ENCODE measurements at places on chromosomes 1 and 21.
A peak's percentile ranks its signal among the peaks of the same experiment; 100 is the strongest.

- DNase-seq: peak; percentile 38
- H3K27me3 ChIP-seq: no peaks in the 10 kb centered on the region
- no peaks in the 10 kb centered on the region for H3K36me3 ChIP-seq
- peak overlapping the region; percentile 85 for H3K27ac ChIP-seq
Measured at GRCh38 chr1:94883691-94884090, 43.2 kb downstream of the CNN3 start.

GRCh38 chr21:34223376-34223775, 140.4 kb upstream of the KCNE2 start:
- H3K27me3 ChIP-seq: no peaks in the 10 kb centered on the region
- no peak for DNase-seq
- H3K4me3 ChIP-seq: no peak overlapping the region
- no peaks in the 10 kb centered on the region for H3K36me3 ChIP-seq

DNA sequence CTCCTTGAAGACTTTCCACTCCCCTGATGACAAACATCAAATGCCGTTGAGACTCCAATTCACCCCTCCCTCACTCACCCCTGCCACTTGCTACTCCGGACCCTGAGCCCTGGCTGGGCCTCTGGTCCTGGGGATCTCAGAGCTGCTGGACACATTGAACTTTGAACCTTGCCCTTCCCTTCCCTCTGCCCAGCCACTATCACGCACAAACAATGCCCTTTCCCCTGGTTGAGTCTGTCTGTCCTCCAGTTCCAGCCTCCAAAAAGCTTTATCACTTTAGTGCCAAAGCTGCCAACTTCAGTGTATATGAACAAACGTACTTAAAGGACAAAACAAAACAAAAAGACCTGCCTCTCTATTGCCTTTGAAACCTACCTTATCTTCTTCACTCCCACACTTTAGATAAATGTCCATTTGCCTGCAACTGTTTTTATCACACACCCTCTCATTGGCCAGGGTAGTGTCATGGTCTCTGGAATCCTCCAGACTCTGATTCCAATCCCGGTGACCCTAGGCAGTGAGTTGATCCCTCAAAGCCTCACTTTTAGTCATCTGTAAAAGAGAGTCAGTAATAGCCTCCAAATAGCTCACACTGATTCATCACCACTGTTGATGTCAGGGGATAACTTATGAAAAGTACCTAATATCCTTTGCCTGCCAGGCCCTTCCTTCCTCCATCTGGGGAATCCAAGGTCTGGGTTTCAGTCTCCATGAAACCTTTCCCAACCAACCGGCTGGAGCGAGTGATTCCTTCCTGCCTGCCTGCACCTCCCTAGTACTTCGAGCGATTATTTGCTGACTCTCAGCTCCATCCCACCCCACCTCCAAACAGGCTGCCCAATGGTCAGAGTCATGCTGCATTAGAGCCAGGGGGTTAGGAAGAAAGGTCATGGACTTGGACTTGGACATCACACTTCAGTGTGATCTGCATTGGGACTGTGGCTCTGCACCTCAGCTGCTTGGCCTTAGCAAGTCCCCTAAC, 15.9 kb upstream of the SPOCD1 start:
- no peak overlapping the region for H3K27ac ChIP-seq
- no peaks in the 10 kb centered on the region for H3K4me1 ChIP-seq
- H3K4me3 ChIP-seq: no peak overlapping the region
- no peaks in the 10 kb centered on the region for H3K27me3 ChIP-seq

- no peak for DNase-seq
- H3K27ac ChIP-seq: no peak overlapping the region
- no peak overlapping the region for H3K4me3 ChIP-seq
- H3K27me3 ChIP-seq: no peaks in the 10 kb centered on the region
- no peaks in the 10 kb centered on the region for H3K4me1 ChIP-seq
Measured at GRCh38 chr1:184531296-184531695, 144.5 kb downstream of the C1orf21 start.

GRCh38 chr1:20993716-20994575, 182.8 kb downstream of the EIF4G3 start:
- H3K27ac ChIP-seq: no peak overlapping the region
- H3K36me3 ChIP-seq: no peaks in the 10 kb centered on the region
- no peaks in the 10 kb centered on the region for H3K4me1 ChIP-seq
- no peaks in the 10 kb centered on the region for H3K27me3 ChIP-seq
- H3K4me3 ChIP-seq: no peak overlapping the region

DNA sequence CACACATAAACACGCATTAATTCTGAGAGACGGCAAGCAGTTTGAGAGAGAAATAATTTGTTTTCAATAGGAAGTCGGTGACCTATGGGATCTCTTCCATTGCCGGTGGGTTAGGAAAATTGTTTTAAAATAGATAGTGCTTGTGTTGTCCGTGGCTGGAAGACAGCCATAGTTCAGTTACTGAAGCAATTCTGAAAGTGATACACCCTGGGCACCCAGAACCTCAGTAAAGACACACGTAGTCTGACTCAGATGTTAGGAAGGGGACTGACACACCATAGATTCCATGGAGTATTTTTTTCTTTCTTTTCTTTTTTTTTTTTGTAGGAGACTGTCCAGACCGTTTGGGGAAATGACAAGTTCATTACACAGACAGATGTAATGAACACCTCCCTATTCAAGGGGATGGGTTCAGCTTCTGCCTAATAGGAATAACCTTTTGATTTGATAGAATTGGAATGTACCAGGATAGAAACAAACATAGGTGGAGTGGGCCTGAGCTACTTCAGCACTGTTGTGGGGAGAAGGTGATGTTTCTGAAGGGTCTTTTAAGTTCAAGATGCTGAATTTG, 1.6 kb downstream of the C1orf21 start:
- DNase-seq: no peak
- H3K4me3 ChIP-seq: peak overlapping the region; percentile 98
- no peaks in the 10 kb centered on the region for H3K27me3 ChIP-seq
- H3K4me1 ChIP-seq: no peaks in the 10 kb centered on the region
- no peaks in the 10 kb centered on the region for H3K36me3 ChIP-seq
- peak overlapping the region; percentile 93 for H3K27ac ChIP-seq

GRCh38 chr1:165114889-165115285, 241.6 kb downstream of the LMX1A start:
- H3K27ac ChIP-seq: no peak overlapping the region
- H3K36me3 ChIP-seq: no peaks in the 10 kb centered on the region
- no peaks in the 10 kb centered on the region for H3K27me3 ChIP-seq
- H3K4me3 ChIP-seq: no peak overlapping the region
- H3K4me1 ChIP-seq: no peaks in the 10 kb centered on the region

GRCh38 chr1:222168621-222169020, 379.3 kb downstream of the HHIPL2 start:
- no peak for DNase-seq
- no peaks in the 10 kb centered on the region for H3K27me3 ChIP-seq
- no peak overlapping the region for H3K27ac ChIP-seq
- no peak overlapping the region for H3K4me3 ChIP-seq

- H3K4me1 ChIP-seq: no peaks in the 10 kb centered on the region
- H3K36me3 ChIP-seq: no peaks in the 10 kb centered on the region
- no peaks in the 10 kb centered on the region for H3K27me3 ChIP-seq
- no peak overlapping the region for H3K27ac ChIP-seq
Measured at GRCh38 chr1:84957966-84958365, 38.9 kb downstream of the MCOLN2 start.

- no peaks in the 10 kb centered on the region for H3K36me3 ChIP-seq
- DNase-seq: no peak
- H3K27ac ChIP-seq: no peak overlapping the region
- H3K4me1 ChIP-seq: no peaks in the 10 kb centered on the region
- no peaks in the 10 kb centered on the region for H3K27me3 ChIP-seq
- H3K4me3 ChIP-seq: no peak overlapping the region
Measured at GRCh38 chr1:159122005-159122621, 45.5 kb upstream of the AIM2 start.

DNA sequence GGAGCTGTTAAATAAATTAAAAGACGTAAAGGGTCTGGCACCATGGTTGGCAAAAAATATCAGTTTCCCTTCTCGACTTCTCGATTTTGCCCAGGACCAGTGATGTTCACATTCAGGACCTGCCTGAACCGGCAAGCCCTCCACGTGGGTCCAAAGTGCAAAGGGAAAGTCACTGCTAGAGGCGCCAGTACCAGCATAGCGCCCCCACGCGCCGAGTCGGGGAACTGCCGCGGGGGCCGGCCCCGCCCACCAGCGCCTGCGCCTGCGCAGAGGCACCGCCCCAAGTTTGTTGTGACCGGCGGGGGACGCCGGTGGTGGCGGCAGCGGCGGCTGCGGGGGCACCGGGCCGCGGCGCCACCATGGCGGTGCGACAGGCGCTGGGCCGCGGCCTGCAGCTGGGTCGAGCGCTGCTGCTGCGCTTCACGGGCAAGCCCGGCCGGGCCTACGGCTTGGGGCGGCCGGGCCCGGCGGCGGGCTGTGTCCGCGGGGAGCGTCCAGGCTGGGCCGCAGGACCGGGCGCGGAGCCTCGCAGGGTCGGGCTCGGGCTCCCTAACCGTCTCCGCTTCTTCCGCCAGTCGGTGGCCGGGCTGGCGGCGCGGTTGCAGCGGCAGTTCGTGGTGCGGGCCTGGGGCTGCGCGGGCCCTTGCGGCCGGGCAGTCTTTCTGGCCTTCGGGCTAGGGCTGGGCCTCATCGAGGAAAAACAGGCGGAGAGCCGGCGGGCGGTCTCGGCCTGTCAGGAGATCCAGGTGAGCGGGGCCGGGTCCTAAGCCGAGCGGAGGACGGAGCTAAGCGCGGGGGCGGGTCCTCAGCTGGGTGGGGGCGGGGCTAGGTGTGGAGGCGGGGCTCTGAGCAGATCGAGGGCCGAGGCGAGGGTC, at the start of gene PINK1:
Gene PINK1 (plus strand): TSS at position 269 of the 875 bp plus-strand sequence. CDS start 91 bp downstream, at position 360.
- H3K27ac ChIP-seq: peak within 1 kb of the TSS; percentile 86
- H3K4me1 ChIP-seq: no peaks in the 10 kb centered on the region
- DNase-seq: peak; percentile 84
- peaks cover under 1% of the 10 kb centered on the region for H3K36me3 ChIP-seq
- peak within 1 kb of the TSS; percentile 88 for H3K4me3 ChIP-seq

GRCh38 chr1:84010136-84010535, 11.2 kb upstream of the TTLL7 start:
- no peaks in the 10 kb centered on the region for H3K27me3 ChIP-seq
- DNase-seq: no peak
- no peak overlapping the region for H3K4me3 ChIP-seq
- H3K27ac ChIP-seq: no peak overlapping the region

GRCh38 chr1:167128261-167129227, 34.7 kb downstream of the STYXL2 start:
- H3K4me3 ChIP-seq: no peak overlapping the region
- DNase-seq: no peak
- H3K4me1 ChIP-seq: no peaks in the 10 kb centered on the region
- H3K27ac ChIP-seq: no peak overlapping the region
- no peaks in the 10 kb centered on the region for H3K36me3 ChIP-seq
- H3K27me3 ChIP-seq: peaks cover 16% of the 10 kb centered on the region

DNA sequence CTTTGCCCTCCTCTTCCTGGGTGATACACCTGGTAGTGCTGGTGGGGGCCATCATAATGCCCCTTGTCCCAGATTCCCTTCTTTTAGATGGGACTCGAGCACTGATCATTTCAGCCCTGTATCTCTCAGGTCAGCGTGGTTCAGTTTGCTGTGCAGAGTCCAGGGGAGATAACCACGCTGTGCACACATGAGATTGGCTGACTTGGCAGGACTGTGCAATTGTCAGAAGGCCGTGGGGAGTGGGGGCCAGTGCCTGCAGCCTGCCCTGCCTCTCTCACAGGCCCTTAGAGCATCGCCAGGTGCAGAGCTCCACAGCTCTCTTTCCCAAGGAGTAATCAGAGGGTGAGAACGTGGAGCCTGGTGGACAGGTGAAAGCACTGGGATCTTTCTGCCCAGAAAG, 15.2 kb downstream of the EPHX1 start:
- no peaks in the 10 kb centered on the region for H3K36me3 ChIP-seq
- peak overlapping the region; percentile 54 for H3K27ac ChIP-seq
- DNase-seq: no peak
- H3K27me3 ChIP-seq: no peaks in the 10 kb centered on the region

DNA sequence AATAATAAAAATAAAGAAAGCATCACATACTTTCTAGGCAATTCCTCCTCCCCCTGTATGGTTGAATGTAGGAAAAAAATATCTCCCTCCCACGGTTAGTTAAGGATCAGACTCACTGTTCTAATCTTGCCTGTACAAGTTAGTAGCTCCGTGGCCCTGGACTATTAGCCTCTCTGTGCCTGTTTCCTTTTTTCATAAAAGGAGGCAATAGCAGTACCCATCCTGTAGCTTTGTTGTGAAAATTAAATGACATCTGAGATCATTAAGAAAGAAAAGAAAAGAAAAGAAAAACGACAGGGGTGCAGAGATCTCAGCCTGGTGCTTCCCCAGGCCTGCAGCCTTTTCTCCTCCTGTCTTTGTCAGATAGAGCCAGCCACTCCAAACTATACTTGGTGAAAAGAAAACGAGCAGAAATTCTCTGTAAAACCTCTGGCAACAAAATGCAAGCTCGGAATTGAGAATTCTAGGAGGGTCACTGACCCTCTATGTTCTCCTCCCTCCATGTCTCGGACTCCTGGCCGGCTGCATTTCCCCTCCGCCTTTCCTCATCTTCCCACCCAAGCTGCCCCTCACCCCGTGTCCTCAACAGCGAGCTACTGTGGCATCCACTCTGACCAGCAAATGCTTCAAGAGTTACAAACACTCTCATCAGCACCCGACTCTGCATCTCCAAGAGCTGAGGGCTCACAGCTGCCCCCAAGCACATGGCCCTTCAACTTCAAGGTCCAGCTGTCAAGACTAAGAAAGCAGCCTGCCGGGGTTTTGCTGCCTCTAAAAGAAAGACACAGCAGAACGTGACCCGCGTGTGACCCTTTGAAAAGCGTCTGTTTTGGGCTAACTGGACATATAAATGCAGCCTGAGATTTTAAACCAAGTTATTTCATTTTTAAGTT, 13.6 kb downstream of the RIPK4 start:
- DNase-seq: no peak
- no peaks in the 10 kb centered on the region for H3K27me3 ChIP-seq
- no peak overlapping the region for H3K4me3 ChIP-seq

GRCh38 chr1:179867493-179868330, 9.9 kb downstream of the TOR1AIP2 start:
- no peaks in the 10 kb centered on the region for H3K36me3 ChIP-seq
- DNase-seq: no peak
- H3K27me3 ChIP-seq: no peaks in the 10 kb centered on the region
- no peaks in the 10 kb centered on the region for H3K4me1 ChIP-seq
- no peak overlapping the region for H3K4me3 ChIP-seq

DNA sequence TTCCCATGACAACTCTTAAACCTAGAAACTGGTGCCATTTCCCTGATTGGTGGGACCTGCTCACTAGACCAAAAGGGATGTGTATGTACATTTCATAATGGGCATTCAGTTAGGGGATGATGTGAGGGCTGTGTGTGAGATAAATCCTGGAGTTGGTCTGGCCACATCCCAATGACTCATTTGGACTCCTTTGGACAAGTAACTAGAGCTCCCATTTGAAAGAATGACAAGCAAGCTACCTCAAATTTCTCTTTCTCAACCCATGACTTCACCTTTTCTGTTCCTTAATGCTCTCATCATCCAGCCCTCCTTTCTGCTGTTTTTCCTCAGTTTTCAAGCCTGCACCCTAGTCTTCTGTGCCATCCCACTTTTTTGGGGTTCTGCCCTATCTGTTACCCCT, 27.9 kb downstream of the EBNA1BP2 start:
- no peak for DNase-seq
- H3K27ac ChIP-seq: no peak overlapping the region
- H3K4me3 ChIP-seq: no peak overlapping the region

Data from breast epithelium (tissue), 4 donors.